ENCODE measurements at places on chromosomes 2 and 18. TPM values are rescaled to one million over a fixed set of nuclear protein-coding genes. Genes with fewer than 3 reads are reported as not detected.
A peak's percentile ranks its signal among the peaks of the same experiment; 100 is the strongest.

RGPD3 gene
- 0.59 TPM for total RNA-seq

DES gene
- total RNA-seq, result 0.23 TPM

SRD5A2 gene
- total RNA-seq, result 23.3 TPM

PTPN2 gene
- 21.2 TPM for total RNA-seq

IL37 gene
- not detected for total RNA-seq

TUBA4B gene
- total RNA-seq, result not detected

TPO gene
- total RNA-seq, result not detected

FSIP2 gene
- total RNA-seq, result 0.05 TPM

GPAT2 gene
- total RNA-seq, result 0.33 TPM

HAAO gene
- 126 TPM for total RNA-seq

DNA sequence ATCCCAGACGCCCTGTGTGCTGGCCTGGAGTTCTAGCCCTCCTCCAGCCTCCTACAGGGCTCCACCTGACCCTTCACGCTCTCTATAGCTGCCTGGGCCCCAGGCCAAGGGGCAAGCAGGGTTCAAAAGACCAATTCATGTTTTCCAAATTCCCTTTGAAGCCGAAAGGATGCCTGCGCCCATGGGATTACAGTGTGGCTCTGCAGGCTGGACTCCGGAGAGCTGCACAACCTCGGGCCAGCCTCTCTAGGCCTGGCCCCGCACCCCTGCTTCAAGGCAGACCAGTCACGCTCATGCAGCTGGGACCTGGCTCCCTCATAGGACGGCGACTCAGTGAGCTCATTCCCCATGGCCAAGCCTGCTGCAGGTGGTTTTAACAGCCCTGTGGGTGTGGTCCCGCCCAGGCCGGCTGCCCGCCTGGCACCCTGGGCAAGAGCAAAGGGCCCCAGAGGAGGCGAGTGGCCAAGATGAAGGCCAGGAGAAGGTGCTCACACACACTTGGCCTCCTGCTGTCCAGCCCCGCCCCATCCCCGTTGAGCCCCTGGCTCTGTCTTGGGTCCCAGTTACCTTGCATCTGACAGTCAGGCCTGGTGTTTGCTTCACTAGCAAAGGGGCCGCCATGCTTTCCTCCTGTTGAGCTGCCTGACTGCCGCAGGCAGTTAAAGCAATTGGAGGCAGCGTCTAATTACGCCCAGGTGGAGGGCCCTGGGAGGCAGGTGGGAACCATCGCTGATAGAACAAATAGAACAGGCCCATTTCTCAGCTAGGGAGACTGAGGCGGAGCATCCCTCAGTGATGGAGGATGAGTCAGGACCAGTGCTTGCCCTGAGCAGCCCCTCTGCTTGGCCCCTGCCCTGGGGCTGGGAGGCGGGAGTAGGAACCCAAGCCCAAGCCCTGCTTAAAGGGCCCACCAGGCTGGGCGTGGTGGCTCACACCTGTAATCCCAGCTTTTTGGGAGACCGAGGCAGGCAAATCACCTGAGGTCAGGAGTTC lies 56.9 kb downstream of the SMAD7 start:
- no peaks in the 10 kb centered on the region for H3K36me3 ChIP-seq
- H3K27me3 ChIP-seq, result no peaks in the 10 kb centered on the region
- DNase-seq, result no peak
- no peak overlapping the region for H3K27ac ChIP-seq
- H3K4me1 ChIP-seq, result peaks cover 13% of the 10 kb centered on the region
- no peak overlapping the region for H3K4me3 ChIP-seq

DNA sequence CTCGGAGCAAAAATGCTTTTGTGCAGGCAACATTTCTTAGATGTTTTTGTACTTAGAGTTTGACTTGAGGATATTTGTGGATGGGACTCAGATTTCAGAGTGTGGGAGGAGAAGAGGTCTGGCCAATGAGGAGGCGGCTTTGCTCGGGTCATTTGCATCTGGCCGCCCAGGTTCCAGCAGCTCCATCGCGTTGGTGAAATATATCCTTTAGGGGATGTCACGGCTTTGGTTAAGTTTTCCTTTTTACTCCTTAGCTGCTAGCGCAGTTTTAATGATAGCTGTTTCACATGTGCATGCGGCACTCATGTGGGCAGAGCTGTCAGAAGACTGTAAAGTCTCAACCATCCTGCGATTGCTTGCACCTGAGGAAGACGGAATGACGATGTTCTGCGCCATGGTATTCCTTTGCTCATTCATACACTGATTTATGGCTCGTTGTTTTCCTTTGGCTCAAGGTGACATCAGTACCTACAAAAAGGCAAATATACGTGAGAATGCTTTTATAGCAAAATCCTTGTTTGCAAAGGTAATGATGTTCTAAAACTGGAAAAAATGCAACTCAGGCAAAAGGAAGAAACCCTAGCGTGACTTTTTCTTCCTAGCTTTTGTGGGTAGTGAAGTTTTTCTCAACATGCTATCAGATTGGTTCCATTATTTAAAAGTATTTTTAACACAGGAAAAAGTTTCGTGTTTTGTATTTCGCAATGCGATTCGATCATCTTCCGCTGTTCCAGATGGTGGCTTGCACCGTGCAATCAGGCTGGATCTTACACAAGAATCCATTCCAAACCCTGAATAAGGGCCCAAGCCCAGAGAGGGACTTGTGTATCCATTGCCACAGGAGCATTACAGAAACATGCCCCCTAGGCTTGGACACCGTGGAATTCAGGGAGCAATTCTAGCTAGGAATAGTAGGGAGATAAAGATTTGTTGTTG lies 70.5 kb upstream of the ZNF516 start:
- H3K27me3 ChIP-seq, result no peaks in the 10 kb centered on the region
- H3K27ac ChIP-seq, result peak overlapping the region; percentile 85
- DNase-seq, result no peak
- H3K4me1 ChIP-seq, result no peaks in the 10 kb centered on the region
- H3K36me3 ChIP-seq, result no peaks in the 10 kb centered on the region

- H3K36me3 ChIP-seq, result no peaks in the 10 kb centered on the region
- no peak overlapping the region for H3K4me3 ChIP-seq
These were observed 783.7 kb upstream of the TMEFF2 start for GRCh38 chr2:192978395-192978794.

GRCh38 chr2:227295806-227296205 lies 29.2 kb upstream of the MFF start:
- no peaks in the 10 kb centered on the region for H3K36me3 ChIP-seq
- H3K27me3 ChIP-seq, result no peaks in the 10 kb centered on the region
- H3K4me1 ChIP-seq, result no peaks in the 10 kb centered on the region
- no peak overlapping the region for H3K4me3 ChIP-seq
- no peak for DNase-seq

DNA sequence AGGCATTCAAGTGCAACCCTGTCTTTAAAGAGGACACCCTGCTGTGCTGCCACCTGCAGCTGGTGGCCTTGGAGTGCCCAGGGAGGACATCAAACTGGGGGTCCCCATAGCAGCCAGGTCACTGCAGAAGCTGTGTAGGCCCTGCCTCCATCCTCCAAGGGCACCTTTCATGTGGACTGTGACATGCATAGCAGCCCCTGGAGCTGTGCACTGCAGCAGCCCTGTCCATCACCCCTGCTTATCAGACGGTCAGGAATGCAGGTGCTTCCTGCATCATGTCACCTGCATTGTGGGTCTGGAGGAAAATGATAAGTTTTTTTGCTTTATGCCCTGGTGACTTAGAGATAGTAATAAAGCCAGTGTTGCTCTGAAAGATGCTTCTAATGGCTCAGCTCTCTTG lies 155.7 kb downstream of the DYSF start:
- H3K4me1 ChIP-seq, result no peaks in the 10 kb centered on the region
- peaks cover 13% of the 10 kb centered on the region for H3K36me3 ChIP-seq

GRCh38 chr2:235201756-235202155 lies 249.9 kb downstream of the SH3BP4 start:
- H3K4me1 ChIP-seq, result no peaks in the 10 kb centered on the region
- peaks cover 6% of the 10 kb centered on the region for H3K27me3 ChIP-seq
- no peaks in the 10 kb centered on the region for H3K36me3 ChIP-seq
- no peak overlapping the region for H3K27ac ChIP-seq

DNA sequence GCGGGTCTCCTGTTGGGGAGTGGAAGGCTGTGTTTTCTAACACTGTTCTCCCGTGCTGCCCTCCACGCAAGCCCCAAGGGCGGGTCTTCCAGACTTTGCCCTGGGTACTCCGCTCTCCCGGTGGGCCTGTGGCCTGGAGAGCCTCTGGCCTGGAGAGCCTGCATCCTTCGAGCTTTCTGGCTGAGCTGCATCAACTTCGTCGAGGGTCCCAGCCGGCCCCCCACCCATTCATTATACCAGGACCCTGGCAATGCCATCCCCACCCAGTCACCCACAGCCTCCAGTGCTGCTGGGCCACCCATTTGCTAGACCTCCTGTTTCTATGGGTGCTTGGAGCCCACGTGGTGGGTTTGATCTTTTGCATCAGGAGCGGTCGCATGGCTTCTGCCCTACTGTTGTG lies 102.2 kb downstream of the PTGR3 start:
- H3K4me3 ChIP-seq, result no peak overlapping the region
- no peaks in the 10 kb centered on the region for H3K4me1 ChIP-seq
- DNase-seq, result peak; percentile 25
- H3K27me3 ChIP-seq, result no peaks in the 10 kb centered on the region

DNA sequence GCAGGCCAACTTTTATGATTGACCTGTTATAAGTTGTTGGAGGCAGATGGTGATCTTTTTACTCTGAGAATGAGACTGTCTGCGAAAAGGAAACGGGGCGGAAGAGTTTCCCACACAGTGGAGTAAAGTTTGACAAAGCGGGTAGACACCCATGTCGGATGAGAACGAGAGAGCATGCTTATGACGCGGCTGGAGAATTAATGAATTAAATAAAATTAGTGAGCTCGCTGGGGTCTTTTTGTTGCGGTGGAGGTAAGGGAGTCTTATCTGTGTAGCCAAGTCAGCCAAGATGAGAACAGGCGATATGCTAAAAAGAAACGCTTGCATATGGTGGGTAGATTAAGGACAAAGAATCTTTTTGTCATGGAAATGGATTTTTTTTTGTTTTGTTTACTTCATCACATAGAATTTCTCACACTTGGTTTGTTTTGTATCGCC lies 1.8 kb downstream of the SALL3 start:
- no peak overlapping the region for H3K27ac ChIP-seq
- H3K36me3 ChIP-seq, result no peaks in the 10 kb centered on the region
- H3K4me3 ChIP-seq, result no peak overlapping the region
- H3K4me1 ChIP-seq, result peaks cover 19% of the 10 kb centered on the region
- no peak for DNase-seq

DNA sequence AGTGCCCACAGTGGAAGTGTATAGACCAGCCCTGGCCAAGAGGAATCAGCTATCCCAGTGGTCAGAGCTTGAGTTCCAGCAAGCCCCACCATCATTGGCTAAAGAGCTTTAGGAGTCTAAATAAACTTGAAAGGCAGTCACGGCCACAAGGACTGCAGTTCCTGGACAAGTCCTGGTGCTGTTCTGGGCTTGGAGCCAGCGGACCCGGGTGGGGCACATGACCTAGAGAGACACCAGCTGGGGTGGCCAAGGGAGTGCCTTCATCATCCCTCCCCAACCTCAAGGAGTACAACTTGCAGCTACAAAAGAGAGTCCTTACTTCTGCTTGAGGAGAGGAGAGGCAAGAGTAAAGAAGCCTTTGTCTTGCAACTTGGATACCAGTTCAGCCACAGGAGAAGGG lies 439.8 kb upstream of the TMEFF2 start:
- H3K36me3 ChIP-seq, result no peaks in the 10 kb centered on the region
- no peaks in the 10 kb centered on the region for H3K4me1 ChIP-seq
- no peak for DNase-seq

DNA sequence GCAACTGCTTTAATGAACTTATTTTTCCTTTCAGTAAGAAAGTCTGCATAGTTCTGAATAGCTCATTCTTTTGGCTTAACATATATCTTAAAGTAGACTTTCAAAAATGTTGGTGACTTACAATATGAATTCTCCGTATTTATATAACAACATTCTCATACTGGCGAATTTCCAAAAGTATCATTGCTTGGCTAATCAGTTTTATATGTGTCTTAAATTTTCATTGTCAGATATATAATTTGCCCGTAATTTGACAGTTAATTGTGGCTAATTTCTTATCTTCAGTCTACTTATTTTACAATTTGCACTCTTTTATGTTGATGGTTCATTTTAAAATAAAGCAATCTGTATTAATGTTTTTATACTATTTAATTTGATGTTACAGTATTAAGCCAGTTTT lies 144.9 kb downstream of the ATP9B start:
- no peaks in the 10 kb centered on the region for H3K27me3 ChIP-seq
- no peak overlapping the region for H3K4me3 ChIP-seq
- no peak for DNase-seq
- no peak overlapping the region for H3K27ac ChIP-seq

DNA sequence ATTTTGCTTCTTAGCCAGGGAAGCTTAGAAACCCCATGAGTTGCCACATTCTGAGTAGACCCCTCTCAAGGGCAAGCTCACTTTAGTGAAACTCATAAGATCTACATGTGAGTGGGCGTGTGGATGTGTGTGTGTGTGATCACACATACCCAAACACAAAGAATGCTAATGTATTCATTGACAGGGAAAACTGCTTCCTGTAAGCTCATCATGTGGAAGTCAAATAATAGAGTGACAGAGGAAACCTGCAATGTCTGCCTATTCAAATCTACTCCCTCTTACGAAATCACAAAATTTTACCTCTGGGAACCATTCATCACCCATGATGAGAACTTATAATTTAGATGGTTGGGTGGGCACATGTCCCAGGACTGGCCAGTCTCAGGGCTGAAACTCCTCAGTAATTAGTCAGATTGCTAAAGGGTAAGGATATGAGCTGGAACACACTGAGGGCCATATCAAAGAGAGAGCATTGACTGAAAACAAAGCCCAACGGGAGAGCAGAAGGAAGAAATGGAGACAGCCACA lies 94.5 kb upstream of the CCDC150 start:
- no peaks in the 10 kb centered on the region for H3K4me1 ChIP-seq
- H3K27me3 ChIP-seq, result no peaks in the 10 kb centered on the region
- no peak overlapping the region for H3K27ac ChIP-seq
- DNase-seq, result no peak

- no peaks in the 10 kb centered on the region for H3K4me1 ChIP-seq
- no peaks in the 10 kb centered on the region for H3K36me3 ChIP-seq
- no peak overlapping the region for H3K27ac ChIP-seq
- DNase-seq, result no peak
These were observed 66.8 kb upstream of the FZD7 start for GRCh38 chr2:201966691-201967438.

DNA sequence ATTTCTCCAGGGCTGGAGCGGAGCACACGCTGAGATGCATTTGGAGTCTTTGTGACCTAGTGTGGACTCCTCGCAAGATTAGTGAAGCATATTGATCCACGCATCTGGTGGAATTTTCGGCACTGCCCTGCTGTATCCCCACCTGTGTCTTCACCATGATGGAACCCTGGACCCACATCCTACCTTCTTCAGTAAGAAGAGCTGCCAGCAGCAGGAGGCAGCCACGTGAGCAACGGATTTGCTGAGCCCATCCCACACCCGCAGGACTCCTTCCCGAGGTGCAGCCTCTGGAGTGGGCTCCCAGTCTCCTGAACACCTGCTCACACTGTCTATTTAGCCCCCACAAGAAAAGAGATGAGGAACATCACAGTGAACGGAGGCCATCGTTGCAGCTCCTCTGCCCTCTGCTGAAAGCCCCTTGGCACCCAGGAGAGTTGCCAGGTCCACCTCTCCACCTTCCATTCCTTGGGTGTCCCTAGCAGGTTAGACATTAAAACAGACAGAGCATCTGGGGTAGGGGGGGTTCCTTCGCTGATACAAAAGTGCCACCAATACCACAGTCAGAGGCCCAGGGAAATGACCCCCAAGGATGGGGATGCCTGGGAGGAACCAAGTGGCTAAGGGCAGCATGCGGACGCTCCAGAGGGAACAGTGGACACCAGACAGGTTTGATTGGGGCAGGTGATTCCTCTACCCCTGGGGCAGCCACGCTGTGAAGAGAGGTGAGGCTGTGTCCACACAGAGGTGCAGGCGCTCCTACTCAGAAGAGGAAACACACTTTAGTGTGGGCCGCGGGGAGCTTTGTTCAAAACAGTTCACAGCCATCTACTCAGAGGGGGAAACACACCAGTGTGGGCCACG lies 302.8 kb upstream of the SALL3 start:
- peaks cover 2% of the 10 kb centered on the region for H3K27me3 ChIP-seq
- no peaks in the 10 kb centered on the region for H3K36me3 ChIP-seq
